CD4-positive, alpha-beta T cell treated with Interleukin-15 for 1 hour (primary cell): ENCODE measurements at places on chromosomes 6 and 20.

- DNase-seq: no peak
These were observed 25.4 kb upstream of the MRGBP start for GRCh38 chr20:62770916-62771315.

DNA sequence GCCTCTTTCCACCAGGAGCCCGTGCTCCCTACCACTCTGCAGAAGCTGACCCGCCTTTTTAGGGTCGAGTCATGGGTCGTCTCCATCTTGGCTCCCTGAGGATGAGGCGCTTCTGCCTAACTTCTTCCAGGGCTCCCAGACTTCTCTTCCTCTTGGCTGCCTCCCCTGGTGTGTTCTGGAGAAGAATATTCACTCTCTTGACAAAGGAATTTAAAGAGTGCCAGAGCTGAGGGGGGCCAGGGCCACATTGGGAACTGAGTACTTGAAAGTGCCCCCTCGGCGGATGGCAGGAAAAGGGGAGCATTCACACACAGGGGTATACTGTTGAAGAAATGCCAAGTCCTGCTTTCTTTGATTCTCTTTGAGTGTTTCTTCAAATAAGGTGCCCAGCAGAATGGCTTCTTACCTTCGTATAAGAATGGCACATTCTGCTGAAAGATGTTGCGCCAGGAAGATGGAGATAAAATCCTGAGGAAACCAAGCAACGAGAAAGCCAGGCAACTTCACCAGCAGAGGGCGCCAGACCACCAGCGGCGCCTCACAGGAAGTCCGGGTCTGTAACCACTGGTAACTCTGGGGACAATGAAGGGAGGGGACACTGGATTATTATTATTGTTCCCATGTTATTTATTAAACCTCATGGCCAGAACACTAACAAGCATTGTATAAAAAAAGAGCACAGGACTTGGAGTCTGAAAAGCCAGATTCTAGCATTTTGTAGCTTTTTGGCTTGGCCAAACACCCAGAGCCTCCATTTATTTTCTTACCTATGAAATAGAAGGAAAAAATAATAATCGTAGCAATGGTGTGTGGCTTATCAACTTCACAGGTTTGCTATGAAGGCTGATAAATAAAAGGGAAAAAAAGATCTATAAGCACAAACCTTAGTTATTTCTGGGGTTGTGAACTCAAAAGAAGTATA, 176.7 kb downstream of the HACE1 start:
- DNase-seq: peak; percentile 51

GRCh38 chr6:119067091-119067490, 11.4 kb downstream of the FAM184A start:
- DNase-seq: no peak

DNA sequence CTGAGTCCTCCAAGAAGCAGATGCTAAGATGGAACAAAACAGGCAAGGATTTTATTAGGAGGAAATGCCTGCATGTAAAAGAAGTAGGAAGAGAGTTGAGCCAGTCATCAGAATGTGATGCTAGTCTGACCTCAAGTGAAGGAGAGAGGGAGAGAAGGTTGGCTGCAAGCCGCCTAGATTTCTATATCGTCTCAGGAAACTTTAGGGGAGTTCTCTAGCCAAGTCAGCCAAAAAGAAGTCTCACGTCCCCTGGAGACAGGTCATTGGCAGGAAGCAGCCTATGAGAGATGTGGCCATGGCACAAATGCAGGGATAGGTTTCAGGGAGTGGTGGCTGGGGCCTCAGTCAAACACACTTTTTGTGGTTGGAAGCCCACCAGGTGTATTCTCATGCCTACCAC, 378.0 kb downstream of the CD109 start:
- DNase-seq: no peak

DNA sequence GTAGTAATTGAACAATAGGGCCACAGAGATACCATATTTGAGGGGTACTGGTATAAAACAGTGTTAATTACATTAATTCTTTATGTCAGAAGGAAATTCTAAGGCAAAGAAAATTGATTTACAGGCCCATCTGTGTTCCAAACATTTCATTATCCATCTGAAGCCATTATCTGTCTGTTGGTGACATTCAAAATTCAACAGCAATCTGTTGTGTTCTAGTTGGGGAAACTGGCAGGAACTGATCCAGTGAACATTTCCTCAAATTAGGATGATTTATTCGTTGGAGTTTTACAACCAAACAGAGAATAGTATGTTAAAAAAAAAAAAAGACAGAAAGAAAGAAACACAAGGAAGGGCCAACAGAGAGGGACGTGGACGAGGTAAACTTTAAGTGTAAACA, 30.1 kb downstream of the HEBP2 start:
- no peak for DNase-seq
